Activated T-helper 9 cell treated with anti-CD3 and anti-CD28 coated beads, Interleukin-2, amount 50 U/mL, for 16 hours (primary cell): ENCODE measurements at places on chromosomes 1 and 21.
A peak's percentile ranks its signal among the peaks of the same experiment; 100 is the strongest.

DNA sequence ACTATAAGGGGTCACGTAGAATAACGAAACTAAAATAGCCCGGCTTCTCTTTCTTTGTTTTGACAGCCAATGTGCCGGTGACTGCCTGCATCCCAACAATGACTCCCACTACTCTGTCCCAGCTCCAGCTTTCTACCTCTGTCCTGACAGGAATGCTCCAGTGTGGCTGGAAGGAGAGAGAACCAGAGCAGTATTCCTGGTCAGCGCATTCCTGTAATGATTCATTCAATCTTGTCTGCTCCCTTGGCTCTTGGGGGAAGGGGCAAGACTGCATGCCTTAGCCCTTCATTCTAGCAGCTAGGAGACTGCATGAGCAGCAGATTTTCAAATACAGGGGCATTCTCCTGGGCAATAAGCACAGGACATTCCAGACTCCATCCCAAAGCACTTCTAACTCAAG, 132.1 kb upstream of the PRMT6 start:
- DNase-seq, result no peak

DNA sequence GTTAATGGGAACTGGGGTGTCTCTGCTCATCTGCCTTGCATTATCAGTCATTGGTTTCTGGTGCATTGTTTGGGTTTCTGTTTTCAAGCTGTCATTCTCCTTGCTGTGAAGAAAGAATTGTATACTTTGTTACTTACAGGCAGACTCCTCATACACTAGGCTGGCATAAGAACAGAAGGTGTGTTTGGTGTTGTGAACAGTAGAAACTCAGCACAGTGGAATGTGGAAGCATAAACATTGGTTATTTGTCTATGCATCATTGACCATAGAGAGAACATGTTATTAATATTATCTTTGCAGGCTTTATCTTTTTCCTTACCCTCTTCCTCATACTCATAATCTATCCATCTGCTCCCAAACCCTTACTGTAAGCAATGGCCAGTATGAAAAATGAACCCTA, 18.2 kb downstream of the C1orf87 start:
- DNase-seq, result no peak

DNA sequence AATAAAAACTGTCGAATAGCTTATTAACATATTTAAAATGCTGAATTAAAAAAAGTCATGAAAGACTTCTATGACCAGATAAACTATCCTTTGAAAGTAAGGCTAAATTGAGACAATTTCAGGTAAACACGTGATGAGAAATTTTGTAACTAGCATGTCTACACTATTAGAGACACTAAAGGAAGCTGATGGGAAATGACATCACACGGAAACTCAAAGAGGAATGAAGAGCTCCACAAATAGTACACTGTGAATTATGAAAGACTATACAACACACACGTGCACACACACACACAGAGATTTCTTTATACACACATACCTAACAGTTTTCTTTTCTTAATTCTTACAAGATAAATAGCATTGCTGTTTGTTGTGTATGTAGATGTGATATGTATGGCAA, 70.9 kb upstream of the PLA2G4A start:
- no peak for DNase-seq

DNA sequence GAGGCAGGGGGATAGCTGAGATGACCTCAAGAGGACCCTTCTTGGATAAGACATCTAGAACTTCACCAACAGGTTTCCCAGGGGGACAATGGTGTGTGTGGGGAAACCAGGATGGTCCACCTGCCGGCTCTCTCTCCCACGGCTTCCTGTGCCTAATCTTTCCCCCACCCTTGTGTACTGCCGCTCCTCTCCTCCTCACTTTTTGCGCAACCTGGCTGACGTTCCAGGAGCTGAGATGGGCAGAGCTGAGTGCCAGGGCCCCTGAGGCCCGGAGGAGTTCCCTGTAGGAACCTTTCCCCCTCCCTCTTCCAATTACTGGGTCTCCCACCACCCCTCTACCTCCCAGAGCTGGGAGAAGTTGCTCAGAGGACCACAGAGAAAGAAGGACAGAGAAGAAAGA, 6.9 kb downstream of the SLC26A9 start:
- DNase-seq, result no peak

DNA sequence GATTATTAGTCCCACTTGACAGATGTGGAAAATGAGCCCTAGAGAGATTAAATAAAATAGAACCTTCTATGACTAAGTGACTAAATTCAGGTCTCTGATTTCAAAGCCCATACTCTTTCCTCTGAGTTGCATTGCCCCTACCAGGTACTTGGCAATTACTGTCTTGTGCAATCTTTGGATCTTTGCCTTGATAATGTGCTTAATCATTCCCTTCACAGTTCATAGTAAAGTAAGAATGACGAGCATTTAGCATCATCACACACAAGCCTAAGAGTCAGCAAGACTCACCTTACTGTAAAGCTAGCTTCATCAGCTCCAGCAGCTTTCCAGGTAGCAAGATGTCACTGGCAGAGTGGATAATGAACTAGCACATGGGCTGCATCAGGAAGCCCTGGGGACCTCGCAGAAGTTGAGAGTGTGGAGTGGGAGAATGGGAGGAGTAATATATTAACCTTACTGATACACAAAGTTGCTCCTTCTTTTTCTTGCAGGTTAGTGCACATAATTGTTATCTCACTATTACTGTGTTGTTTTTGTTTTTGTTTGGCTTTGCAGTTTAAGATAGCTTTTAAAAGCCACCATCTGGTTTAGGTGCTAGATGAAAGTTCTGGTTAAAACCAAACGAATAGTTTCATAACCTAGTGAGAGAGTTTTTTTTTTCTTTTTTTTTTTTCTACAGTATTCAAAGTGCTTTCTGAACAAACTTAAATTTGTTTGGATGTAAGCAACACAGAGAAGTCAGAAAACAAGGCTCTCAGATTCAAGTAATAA, 71.8 kb downstream of the PBX1 start:
- DNase-seq, result no peak

- no peak for DNase-seq
These were observed 15.1 kb downstream of the USP33 start for GRCh38 chr1:77744576-77744975.

DNA sequence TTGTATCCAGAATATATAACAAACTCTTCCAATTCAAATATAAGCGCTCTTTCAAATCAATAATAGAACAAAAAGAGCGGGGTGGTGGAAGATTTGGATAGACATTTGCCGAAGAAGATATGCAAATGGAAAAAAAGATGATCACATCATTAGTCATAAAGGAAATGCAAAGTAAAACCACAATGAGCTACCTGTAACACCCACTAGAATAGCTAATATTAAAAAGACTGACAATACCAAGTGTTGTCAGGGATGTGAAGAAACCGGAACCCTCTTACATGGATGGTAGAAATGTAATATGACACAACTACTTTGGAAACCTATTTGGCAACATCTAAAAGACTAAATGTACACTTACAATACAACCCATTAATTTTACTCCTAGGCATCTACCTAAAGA, 5.7 kb upstream of the TRAF5 start:
- no peak for DNase-seq

DNA sequence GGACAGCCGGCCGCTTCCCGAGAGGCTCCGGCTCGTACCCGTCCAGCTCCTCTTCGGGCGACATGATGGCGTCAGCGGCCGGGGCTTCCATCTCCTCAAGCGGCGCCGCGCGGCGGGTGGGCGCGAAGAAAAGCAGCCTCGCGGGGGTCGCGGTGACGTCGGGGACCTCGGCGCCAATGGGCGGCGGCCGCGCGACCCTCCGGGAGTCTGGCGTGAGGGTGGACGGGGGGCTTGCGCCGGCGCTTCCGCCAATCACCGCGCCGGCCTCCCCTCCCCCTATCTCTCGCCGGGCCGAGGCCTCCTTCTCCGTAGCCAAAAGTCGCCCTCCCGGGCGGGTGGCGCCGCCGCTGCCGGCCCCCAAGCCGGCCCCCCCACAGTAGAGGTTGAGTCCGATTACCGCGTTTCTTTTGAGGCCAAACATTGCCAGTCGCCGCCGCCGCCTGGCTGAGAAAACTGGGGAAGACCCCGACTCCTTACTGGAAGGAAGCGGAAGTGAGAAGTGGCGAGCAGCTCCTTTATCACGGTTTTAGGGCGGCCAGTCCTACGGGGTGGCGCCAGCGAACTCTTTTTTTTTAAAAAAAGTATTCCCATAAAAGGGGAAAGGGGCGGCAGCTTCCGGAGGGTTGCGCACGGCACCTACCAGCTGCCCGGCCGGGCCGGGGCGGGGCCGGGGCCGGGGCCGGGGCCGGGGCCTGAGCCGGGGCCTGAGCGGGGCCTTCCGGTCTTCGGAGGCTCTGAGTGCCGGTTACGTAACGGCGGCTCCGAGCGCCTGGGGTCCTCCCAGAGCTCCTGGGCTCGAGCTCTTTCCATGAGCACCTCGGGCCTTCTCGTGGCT, at the start of gene MCL1:
MCL1 (minus strand) TSS at position 501 of the 835 bp plus-strand sequence; CDS start at position 421, 80 bp downstream.
- peak; percentile 79 for DNase-seq

DNA sequence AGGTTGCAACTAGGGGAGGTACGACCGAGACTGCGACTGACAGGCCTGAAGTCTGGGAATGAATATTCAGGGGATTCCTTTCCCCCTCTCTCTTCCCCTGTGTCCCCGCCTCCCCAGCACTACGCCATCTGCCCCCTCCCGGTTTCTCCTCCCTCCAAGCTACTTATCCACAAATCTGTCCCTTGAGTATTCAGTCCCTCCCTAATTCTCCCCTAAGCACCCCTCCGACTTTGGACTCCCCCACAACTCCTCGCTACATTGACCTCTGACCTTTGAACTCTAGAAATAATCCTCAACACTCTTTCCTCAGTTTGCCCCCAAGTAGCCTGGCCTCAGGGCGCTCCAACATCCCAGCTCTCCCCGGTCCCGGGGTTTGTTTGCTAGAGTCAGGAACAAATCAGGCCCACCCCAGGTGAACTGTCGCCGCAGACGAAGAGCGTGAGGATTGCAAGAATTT, 393 bp downstream of the LYSMD1 start:
- DNase-seq, result no peak

GRCh38 chr1:207848234-207848633, 62.7 kb downstream of the CD34 start:
- peak; percentile 29 for DNase-seq

GRCh38 chr1:50977575-50978143, 7.6 kb downstream of the CDKN2C start:
- DNase-seq, result no peak

GRCh38 chr1:24315391-24315790, 3.8 kb upstream of the GRHL3 start:
- DNase-seq, result no peak

DNA sequence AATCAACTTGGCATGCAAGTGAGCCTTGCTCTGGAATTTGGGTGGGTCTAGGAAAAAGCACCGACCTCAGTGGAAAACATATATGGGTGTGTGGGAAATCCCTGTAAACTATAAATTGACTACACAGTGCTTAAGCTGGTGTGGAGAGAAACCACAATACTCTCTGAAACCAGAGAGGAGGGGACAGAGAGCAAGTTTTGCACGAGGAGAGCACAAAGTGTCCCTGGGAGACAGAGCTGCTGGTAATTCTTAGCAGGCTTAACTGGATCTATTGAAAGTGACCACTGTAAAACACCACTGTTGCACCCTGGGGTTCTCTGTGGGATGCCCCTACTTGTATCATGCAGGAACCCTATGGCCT, 12.8 kb downstream of the KCNJ15 start:
- no peak for DNase-seq

DNA sequence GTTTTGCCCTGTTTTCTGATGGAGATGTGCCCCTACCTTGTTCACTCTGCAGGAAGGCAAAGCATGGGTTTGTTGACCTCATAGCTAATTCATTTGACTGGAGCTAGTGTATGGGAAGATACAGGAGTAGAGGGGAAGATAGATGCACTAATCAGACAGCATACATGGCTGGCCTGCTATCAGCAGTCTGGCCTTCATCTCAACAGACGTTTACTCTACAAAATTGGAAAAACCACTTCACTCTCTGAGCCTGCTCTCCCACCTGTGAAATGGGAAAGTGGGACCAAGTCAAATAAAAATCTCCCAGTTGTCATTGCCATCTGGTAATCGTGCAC, 235.2 kb upstream of the RAB4A start:
- DNase-seq, result no peak

GRCh38 chr1:209030454-209031167, 552.9 kb upstream of the CAMK1G start:
- no peak for DNase-seq

GRCh38 chr1:21451981-21452411, 12.1 kb downstream of the NBPF3 start:
- no peak for DNase-seq

DNA sequence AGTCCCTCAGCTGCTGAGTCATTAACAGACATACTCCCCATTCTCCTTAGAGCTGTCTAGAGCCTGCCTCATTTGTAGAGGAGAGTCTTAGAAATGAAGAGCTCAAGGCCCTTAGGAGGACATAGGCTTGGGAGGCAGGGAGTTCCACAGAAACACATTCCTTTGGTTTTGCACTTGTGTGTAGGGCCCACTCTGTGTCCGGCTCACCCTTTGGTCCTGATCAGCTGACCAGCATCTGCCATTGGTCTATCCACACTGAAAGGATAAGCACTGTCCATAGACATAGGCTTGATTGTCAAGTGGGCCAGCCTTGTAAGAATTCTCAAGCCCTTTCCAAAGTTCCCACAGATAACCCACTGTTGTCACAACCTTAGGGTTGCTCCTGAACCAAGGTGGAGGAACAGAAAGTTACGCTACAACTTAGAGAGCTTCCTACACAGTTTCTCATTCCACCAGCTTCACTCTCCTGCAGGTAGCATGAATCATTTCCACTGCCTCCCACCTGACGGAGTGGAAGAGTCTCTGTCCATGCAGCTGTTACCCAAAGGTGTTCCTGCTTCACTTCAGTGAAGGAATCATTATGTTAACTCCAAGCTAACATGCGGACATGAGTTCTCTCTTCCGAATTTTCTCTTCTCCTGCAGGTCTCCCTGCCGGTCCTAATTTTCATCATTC, 96.1 kb downstream of the TNFSF18 start:
- no peak for DNase-seq

DNA sequence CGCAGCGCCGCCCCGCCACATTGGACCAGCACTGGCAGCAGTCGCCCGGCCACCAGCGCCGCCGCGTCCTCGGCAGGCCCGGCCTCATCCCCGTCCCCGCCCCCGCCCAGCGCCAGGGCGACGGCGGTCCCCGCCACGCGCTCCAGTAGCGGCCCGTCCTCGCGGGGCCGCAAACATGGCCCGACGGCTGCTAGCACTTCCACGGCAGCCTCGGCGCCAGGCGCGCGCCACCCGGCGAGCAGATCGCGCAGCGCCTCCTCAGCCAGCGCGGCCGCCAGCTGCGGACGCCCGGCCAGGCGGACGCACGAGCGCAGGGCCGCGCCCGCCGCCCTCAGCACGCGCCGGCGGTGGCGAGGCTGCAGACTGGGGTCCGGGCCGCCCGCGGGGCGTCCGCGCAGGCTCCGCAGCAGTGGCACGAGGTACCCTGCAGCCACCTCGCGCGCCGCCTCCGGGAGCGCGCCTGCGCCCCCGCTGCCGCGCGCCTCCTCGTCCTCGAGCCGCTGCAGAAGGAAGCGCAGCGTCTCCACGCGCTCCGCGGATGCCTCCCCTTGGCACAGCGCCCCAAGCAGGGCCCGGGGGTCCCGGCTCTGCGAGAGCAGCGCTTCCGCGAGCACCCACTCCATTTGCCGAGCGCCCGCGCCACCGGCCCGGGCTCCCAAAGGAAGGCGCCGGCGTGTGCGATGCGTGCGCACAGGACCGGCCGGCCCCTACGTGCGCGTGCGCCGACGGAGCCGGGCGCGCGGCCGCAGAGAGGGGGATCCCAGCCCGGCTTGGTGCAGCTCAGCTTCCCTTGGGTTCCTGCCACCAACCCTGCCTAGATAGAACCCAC, at the start of gene TARBP1:
TARBP1 (minus strand) TSS at position 699 of the 829 bp plus-strand sequence; CDS start at position 623, 76 bp downstream.
- DNase-seq, result peak; percentile 69
